ENCODE measurements at places on chromosomes 12 and 14.

DNA sequence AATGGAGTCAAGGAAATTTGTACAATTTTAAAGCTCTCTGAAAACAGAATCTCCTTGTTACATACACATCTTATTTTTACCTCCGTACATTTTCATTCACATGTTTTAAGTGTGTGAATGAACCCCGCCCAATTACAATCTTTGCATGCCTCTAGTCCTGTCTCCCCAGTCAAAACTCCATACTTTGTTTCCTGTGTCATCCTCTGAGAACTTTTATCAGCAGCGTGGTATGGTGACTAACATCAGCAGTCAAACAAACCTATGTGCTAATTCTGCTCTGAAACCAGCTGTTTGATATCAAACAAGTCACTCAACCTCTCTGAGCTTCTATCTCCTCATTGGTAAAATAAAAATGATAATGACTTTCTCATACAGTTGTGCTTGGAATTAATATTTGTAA is 15.8 kb upstream of the ERGIC2 start:
- DNase-seq = no peak

DNA sequence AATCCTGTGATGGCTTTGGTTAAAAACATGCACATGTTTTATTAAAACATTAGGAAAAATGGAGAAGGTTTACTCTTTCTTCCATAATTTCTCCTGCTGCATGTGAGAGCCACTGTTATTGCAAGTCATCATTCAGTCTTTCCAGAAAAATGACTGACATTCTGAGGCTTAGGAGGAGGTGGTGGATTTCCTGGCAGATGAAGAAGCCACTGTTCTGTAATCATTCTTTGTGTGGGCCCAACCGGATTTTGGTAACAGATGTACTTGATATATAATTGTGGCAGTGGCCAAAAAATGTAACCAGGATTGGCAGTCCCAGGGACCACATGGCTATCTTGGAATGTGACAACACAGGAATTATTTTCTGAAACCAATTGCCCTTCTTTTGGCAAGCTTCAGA is 120.2 kb downstream of the DAAM1 start:
- DNase-seq = no peak

DNA sequence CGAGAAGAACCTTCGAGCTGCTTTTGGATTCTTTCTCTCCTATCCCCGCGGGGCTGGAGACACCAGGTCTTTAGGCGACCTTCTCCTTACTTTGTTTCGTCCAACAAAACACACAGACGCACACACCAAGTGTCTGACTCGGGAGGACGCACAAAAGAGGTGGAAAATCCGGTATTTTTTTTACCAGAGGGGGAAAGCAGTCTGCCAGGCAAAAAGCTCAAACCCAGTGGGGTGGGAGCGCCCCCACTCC is 2.1 kb downstream of the SIX4 start:
- DNase-seq = no peak

GRCh38 chr12:106955377-106956047 is at the start of gene TMEM263:
Gene TMEM263, plus strand, starts transcription at chr12:106955907. Its CDS starts 11,210 bp downstream, at chr12:106967117.
- peak; percentile 76 for DNase-seq

DNA sequence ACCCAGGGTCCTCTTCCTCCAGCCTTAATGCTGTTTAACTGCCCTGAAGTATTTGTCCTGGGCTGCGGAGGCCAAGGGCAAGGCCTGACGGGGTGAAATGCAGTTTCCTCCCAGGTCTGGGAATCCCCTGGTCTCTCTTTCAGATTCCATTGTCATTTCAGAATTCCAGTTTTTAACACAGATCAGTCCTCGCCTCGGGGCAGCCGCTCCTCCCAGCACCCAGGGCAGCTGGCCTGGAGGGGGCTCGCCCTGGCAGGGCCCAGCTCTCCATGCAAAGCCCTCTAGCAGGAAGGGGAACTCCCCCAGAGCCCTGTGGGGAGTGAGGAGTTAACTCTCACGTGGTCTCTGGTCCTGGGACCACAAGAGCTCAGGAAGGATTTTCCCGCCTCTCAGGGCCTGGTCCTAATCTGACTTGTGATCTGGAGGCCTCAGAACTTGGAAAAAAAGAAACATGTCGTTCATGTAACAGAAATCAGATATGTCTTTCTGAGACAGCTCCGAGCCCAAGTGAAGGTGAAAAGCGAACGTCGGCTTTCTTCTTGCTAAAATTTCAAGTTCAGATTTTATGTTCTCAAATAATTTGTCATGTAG is 265.6 kb upstream of the SFSWAP start:
- DNase-seq = no peak

GRCh38 chr12:52480073-52480472 is 6.5 kb upstream of the KRT6C start:
- DNase-seq = no peak

- DNase-seq = no peak
Observed at GRCh38 chr14:59633486-59633885, 56.9 kb upstream of the CCDC175 start.

- no peak for DNase-seq
Observed at GRCh38 chr12:104958805-104959334, 780 bp upstream of the SLC41A2 start.

DNA sequence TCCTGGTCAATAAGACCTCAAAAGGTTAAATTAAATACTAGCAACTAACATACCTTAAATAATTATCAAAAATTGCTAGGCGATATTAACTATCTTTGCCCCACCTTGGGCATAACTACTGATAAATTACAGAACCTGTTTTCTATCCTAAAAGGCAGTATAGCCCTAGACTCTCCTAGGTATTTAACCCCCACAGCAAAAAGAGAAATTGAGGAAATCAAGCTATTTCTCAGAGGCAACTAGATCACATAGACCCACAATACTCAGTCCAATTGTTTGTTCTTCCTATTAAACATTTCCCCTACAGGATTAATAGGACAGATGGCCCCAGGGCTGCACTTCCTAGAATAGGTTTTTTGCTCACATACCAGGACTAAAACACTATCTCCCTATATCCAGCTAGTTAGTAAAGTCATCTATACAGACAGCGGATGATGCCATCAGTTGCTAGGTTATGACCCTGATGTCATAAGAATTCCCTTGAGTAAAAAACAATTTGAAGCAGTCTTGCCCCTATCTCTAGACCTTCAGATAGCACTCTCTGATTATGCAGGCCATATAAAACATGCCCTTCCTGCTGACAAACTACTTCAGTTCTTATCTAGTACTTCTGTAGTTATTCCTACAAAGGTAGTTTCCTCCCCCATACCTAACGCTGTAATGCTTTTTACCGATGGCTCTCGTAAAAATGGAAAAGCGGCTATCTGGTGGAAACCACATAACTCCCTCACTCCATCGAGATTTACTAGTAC is 118.4 kb downstream of the PPHLN1 start:
- DNase-seq = no peak
